Keratinocyte (primary cell): ENCODE measurements at places on chromosomes 7 and 10. TPM values are rescaled to one million over a fixed set of nuclear protein-coding genes. Genes with fewer than 3 reads are reported as not detected.

- DNase-seq = no peak
These were observed 402.6 kb downstream of the SORCS1 start for GRCh38 chr10:106761906-106762305.

GRCh38 chr7:7595451-7595850, 28.8 kb downstream of the MIOS start:
- DNase-seq = no peak

DNA sequence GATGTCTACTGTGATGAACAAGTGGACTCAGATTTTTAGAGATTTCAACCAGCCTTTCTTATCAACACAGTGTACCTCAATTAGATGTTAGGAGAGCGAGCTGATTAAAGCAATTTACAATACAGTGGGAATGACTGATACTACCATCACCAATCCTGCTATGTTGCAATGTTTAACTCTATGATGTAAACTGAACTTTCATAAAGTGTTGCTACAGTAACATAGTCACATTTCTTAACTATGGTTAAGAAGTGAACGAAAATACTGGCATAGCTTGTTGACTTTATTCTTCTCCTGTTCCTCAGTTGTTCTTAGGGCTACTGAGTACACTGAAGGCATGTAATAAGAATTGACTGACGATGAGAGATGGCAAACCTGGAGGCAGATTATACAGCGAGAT, 139.8 kb downstream of the MYOF start:
- no peak for DNase-seq

- DNase-seq = no peak
These were observed 11.5 kb upstream of the MALSU1 start for GRCh38 chr7:23287612-23288011.

GRCh38 chr7:5700391-5700985, 81.0 kb downstream of the RNF216 start:
- DNase-seq = no peak

WAC gene
- polyA plus RNA-seq = 61.8 to 80.8 TPM (median 70.1 TPM) in 3 replicates

GRCh38 chr7:81361769-81362312, 408.0 kb downstream of the HGF start:
- no peak for DNase-seq

FOXI2 gene
- polyA plus RNA-seq = not detected in 3 replicates

VPS37D gene
- 0.65 to 1.5 TPM (median 0.81 TPM) in 3 replicates for polyA plus RNA-seq

DNA sequence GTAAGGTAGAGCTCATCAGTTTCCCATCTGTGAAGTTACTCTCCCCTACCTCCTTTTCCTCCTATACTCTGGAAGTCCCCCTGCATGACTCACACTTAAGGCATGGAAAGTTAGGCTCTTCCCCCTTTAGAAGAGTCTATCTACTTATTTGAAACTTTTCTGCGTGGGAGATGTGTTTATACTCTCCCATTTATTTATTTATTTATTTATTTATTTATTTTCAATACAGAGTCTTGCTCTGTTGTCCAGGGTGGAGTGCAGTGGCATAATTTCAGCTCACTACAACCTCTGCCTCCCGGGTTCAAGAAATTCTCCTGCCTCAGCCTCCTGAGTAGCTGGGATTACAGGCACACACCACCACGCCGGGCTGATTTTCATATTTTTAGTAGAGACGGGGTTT, 107.5 kb upstream of the JCAD start:
- no peak for DNase-seq

ZNF804B gene
- polyA plus RNA-seq = not detected in 3 replicates
